MG63 (cell line): ENCODE measurements at places on chromosomes 13 and 19. TPM values are rescaled to one million over a fixed set of nuclear protein-coding genes. Genes with fewer than 3 reads are reported as not detected.

Gene SIGLEC12
- total RNA-seq = not detected in 2 replicates

Gene KLK12
- not detected in 2 replicates for total RNA-seq

Gene LAIR2
- total RNA-seq = not detected in 2 replicates

Gene SACS
- 32.1 and 51.2 TPM in 2 replicates for total RNA-seq

Gene CRLF1
- 6.6 and 16.9 TPM in 2 replicates for total RNA-seq

Gene MEDAG
- total RNA-seq = 1.1 and 5.7 TPM in 2 replicates

Gene CEACAM4
- not detected in 2 replicates for total RNA-seq

Gene C19orf18
- not detected in 2 replicates for total RNA-seq

Gene COL4A2
- 50.0 and 85.0 TPM in 2 replicates for total RNA-seq

Gene EPS8L1
- 1.1 TPM in 1 of 2 replicates, not detected in the other for total RNA-seq

Gene CGB8
- not detected in 2 replicates for total RNA-seq

Gene DNMT1
- 73.4 and 138 TPM in 2 replicates for total RNA-seq

Gene PTGIR
- total RNA-seq = not detected in 2 replicates

Gene EXOC3L2
- not detected in 2 replicates for total RNA-seq

Gene ERF
- total RNA-seq = 78.3 and 168 TPM in 2 replicates

Gene CDX2
- 0.07 TPM in 1 of 2 replicates, not detected in the other for total RNA-seq

Gene LGALS4
- total RNA-seq = not detected in 2 replicates

Gene SHC2
- not detected in 2 replicates for total RNA-seq

Gene ZNF471
- not detected in 2 replicates for total RNA-seq

Gene SLC25A15
- 38.1 and 57.4 TPM in 2 replicates for total RNA-seq

Gene GAS6
- 332 and 394 TPM in 2 replicates for total RNA-seq

Gene ERICH4
- not detected in 2 replicates for total RNA-seq

Gene RYR1
- total RNA-seq = not detected in 2 replicates

Gene TSSK6
- 9.0 TPM in 1 of 2 replicates, not detected in the other for total RNA-seq

Gene ZNF563
- total RNA-seq = 4.3 and 31.8 TPM in 2 replicates

Gene HNRNPA1L2
- 0.33 TPM in 1 of 2 replicates, not detected in the other for total RNA-seq

Gene SETDB2
- 1.6 and 4.9 TPM in 2 replicates for total RNA-seq

Gene TYK2
- 87.9 and 124 TPM in 2 replicates for total RNA-seq

Gene LAIR1
- total RNA-seq = not detected in 2 replicates

Gene FPR3
- total RNA-seq = not detected in 2 replicates

Gene ZNF534
- total RNA-seq = not detected in 2 replicates

Gene ABHD13
- 3.3 and 8.4 TPM in 2 replicates for total RNA-seq

Gene SLC8A2
- total RNA-seq = not detected in 2 replicates

Gene ZNF723
- total RNA-seq = not detected in 2 replicates

Gene ARRDC2
- total RNA-seq = 13.4 and 20.5 TPM in 2 replicates

Gene POU2F2
- total RNA-seq = not detected in 2 replicates

Gene CACNG6
- total RNA-seq = 0.43 TPM in 1 of 2 replicates, not detected in the other

Gene CRX
- not detected in 2 replicates for total RNA-seq

Gene KLHL1
- not detected in 2 replicates for total RNA-seq

Gene FFAR2
- not detected in 2 replicates for total RNA-seq

Gene ZNF780A
- 1.5 and 61.0 TPM in 2 replicates for total RNA-seq

Gene KLK15
- total RNA-seq = not detected in 2 replicates

Gene MCEMP1
- not detected in 2 replicates for total RNA-seq

Gene LRRC4B
- 1.1 and 1.7 TPM in 2 replicates for total RNA-seq

Gene CDK8
- 12.1 and 17.2 TPM in 2 replicates for total RNA-seq

Gene ZNF99
- not detected in 2 replicates for total RNA-seq

Gene MISP3
- total RNA-seq = 1.6 and 2.3 TPM in 2 replicates

Gene LIN37
- total RNA-seq = 2.4 and 4.1 TPM in 2 replicates
